ENCODE measurements at places on chromosomes 1 and 21.

DNA sequence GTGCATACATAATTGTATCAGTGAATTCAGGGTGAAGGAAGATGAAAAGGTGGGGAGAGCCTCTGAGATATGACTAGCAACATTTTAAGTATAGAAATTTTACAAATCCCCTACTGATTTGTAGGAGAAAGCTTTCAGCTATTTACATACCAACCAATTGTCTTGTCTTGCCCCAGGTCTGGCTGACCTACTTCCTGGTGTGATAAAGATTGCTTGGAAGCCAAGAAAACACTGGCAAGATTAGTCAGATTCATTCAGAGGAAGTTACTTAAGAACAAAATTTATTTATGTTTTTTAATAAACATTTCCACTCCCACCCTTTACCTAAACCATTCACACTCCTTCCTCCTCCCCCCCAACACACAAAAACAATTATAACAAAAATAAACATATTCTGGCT lies 17.5 kb downstream of the PTGS2 start:
- no peak for DNase-seq

- DNase-seq, result no peak
Observed at GRCh38 chr1:220692436-220693228, 2.5 kb downstream of the C1orf115 start.

GRCh38 chr1:108072776-108073175 lies 107.8 kb upstream of the VAV3 start:
- no peak for DNase-seq

DNA sequence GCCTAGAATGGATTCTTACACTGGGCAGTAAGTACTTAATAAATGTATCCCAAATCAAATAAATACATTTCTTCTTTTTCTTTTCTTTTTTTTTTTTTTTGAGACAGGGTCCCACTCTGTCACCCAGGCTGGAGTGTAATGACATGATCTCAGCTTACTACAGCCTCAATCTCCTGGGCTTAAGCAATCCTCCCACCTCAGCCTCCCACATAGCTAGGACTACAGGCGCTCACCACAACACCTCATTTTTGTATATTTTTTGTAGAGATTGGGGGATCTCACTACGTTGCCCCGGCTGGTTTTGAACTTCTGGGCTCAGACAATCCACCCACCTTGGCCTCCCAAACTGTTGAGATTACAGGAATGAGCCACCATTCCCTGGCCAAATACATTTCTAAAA lies 63.7 kb upstream of the LGALS8 start:
- DNase-seq, result no peak

DNA sequence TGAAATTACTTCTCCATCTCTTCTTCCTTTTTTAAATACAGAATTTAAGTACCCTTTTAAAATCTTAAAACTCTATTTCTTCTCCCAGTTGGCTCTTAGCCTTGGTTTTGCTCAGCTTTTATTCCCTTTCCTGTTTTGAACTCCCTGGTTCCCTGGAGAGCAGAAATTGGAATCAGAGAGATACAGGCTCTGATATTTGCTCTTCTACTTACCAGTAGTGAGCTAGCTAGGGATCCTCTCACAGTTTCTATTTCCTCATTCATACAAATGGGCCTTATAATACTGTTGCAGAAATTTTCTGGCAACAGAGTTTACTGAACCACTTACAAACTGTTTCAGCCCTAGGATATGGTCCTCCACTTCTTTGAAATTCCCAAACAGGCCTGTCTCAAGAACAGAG lies 606.3 kb downstream of the NUF2 start:
- no peak for DNase-seq

- no peak for DNase-seq
Observed at GRCh38 chr1:230611878-230612235, 30.4 kb upstream of the COG2 start.

Measured in kidney epithelial cell (primary cell).